ENCODE measurements at places on chromosomes 1 and 21.

DNA sequence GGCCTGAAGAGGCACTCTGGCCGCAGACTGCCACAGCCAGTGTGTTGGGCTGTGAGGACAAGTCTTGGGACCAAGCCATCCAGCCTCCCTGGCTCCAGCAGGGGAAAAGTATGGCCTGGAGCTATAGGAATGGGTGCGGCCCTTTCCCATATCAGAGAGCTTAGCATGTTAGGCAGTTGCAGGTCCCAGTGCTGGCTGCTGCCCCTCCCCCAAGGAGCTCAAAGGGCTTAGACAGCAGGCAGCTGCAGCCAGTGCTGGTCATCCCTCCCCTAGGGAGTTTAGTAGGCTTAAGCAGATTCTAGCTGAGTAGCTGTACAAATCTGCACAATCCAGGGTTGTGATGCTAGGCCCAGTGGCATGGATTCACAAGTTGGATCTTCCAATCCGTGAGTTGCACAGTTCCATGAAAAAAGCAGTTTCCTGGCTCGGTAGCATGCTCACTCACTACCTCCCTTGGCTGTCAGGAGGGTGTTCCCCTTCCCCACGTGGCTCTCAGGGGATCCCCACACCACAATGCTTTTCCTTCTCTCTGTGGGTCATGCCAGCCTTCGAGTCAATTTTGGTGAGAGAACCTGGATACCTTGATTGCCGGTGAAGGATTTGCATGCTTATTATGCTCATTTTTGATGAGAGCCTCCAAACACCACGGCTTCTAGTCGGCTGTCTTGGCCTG, 1490.8 kb downstream of the BRINP3 start:
- no peak for DNase-seq

DNA sequence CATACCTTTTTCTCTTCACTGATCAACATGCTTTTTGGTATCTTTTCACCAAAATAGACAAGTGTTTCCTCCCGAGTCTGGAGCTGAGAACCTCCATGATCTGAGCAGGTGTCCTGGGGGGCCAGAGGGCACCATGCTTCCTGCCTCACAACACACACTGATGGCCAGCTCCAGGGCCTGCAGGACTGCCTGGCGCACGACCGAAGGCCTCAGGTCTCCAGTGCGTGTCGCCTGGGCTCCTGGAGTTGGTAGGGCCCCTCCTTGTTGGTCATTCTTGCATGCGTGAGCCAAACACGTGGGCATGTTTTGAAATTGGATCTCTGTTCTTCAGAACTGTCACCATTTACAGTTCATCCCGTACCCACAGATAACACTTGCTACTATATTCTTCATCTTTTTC, 64.4 kb downstream of the SLC37A1 start:
- DNase-seq: no peak

GRCh38 chr1:53440633-53441032, 18.6 kb upstream of the DMRTB1 start:
- no peak for DNase-seq

GRCh38 chr1:236516929-236517704, 6.7 kb upstream of the LGALS8 start:
- DNase-seq: no peak

- DNase-seq: no peak
Measured at GRCh38 chr1:154384650-154385489, 20.3 kb upstream of the IL6R start.

DNA sequence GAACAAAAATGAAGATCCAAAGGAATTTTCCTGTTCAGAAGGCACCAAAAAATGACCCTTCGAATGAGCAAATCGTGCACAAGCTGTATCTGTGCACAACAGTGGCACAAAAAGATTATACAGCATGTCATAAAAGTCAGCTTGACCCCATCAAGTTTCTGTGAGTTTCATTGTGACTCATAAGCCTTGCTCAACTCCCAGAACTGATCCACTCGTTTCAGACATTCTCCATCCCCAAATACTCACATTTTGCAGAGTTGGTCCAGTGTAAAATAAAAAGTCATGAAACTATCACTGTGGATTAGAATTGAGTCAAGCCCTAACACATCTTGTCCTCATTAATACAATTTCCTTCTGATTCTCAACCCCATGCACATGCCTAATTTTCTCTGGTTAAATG, 174.7 kb upstream of the PKN2 start:
- no peak for DNase-seq

DNA sequence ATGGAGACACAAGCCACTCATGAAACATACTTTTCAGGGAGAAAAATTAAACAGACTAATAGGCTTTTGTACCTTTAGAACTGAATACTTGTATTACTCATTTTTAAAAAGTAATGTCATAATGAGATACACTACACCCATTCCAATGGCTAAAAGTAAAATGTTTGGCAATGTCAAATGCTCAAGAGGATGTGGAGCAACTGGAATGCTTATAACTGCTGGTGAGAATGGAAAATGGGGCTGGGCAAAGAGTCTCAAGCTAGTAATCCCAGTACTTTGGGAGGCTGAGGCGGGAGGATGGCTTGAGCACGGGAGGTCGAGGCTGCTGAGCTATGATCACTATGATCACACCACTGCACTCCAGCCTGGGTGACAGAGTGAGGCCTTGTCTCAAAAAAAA, 86.3 kb downstream of the NKAIN1 start:
- no peak for DNase-seq

DNA sequence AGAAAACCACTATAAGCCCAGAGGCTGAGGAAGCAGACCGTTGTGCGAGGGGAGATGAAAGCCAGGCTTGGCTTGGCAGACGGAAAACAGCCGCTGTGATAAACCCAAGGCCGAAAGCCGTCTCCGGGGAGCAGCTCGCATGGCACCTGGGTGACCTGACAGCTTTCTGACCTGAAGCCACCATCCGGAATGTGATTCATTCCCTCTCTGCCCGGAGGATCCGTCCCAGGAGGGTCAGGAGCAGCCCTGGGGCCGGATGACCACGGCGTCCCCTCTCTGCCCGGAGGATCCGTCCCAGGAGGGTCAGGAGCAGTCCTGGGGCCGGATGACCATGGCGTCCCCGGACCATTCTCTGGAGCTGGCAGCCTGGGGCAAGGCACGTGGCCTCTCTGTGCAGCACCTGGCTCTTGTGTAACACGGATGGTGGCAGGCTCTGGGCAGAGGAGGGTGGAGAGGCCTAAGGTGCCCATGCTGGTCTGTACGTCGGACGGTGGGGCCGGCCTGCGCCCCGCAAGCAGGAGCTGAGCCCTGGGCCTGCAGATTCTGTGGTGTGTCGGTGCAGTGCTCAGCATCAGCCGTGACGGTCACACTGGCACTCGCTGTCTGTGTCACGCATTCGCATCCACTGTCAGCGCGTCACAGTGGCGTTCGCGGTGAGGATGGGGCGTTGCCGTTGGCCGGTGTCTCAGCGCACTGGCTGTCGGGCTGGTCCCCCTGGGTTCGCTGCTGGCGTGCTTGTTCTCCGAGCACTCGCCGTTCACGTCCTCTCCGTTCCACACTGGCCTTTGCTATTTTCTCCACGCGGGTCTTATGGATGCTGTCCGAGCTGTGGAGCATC, 50.3 kb downstream of the SLX9 start:
- DNase-seq: no peak

DNA sequence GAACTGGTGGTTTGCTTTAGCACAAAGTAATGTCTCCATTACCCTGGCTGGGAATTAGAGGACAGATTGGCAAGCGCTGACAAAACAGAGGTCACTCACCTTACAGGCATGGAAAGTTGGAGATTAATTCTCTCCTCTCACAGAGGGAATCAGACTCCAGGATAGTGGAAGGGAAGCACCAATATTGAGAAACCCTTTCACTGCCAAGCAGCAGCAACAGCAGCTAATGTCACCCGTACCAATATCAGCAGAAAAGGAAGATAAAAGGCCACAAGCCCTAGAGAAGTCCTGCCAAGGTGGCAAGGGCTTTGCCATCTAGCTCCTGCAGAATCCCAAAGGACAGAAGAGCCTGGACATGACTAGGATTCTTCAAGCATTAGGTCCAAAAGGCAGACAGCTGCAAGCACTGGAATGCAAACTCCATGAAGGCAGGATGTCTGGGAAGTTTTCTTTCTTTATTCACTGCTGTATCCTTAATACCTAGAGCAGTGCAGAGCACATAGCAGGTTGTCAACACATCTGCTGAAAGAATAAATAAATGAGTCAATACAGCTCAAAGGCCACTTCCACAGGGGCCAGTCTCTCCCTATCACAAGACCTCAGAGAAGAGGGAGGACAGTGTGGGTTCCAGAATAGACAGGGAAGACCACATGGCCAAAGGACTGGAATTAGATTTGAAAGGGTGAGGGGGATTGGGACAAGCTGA, 57.2 kb downstream of the ERI3 start:
- no peak for DNase-seq

- DNase-seq: no peak
Measured at GRCh38 chr1:219906924-219907771, 21.2 kb downstream of the SLC30A10 start.

DNA sequence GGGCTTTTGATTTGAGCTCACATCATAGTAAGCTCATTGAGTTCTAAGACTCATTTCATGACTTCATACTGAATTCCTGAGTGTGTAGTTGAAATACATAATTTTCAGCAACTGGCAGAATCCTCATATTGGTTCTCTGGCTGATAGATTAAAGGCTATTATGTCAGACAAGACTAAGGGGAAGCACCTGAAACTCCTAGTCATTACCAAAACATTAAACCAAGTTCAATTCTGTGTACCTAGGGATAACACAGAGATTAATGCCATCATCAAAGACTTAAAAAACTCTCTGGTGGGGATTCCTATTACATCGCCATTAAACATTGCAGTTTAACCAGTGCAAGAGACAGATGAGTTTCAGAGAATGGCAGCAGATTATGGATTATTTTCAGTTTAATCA, 339.1 kb downstream of the PTPRC start:
- DNase-seq: no peak

DNA sequence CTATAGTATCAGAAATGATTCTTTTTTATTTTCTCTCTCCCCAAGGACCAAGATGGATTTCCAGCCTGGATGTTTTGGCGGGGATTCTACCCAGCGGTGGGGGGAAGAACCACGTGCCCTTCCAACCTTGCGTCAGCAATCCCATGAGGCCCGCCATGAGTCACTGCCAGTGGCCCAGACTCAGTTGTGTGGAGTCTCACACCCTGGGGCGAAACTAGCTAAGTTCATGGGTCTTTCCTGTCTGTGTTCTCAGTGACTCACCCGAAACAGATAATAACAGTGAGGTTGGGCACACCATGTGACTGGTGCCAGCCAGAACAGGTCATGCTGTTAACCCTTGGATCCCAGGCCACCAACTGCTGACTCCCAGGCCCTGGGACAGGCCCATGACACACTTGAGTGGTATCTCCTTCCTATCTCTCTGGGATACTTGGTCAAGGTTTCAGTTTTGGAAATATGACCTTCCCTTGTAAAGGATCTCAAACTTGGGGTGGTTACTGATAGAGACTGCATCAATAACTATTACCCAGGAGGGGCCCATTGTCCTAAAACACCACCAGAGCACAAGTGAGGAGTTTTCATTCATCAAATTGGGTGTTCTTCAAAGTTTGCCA, 98.0 kb upstream of the DUSP10 start:
- DNase-seq: peak; percentile 65

DNA sequence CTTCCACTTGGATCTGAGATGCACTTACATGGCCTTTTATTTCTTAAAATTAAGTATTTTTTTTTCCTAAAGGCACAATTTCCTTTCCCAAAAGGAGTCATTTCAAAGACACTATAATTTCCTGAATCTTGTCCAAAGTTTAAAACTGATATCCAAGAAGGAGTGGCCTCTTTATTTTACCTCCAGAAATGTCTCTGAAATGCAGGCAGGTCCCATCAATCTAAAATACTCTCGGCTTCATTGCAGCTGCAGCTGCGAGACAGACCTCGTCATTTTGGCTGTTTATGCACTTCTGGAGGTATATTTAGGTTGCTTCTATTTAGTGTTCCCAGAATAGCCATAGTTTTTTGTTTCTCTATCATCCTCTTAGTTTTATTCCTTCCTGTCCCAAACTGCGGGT, 172.7 kb upstream of the COA6 start:
- DNase-seq: no peak

GRCh38 chr1:1304331-1305299, 3.1 kb downstream of the ACAP3 start:
- DNase-seq: no peak

DNA sequence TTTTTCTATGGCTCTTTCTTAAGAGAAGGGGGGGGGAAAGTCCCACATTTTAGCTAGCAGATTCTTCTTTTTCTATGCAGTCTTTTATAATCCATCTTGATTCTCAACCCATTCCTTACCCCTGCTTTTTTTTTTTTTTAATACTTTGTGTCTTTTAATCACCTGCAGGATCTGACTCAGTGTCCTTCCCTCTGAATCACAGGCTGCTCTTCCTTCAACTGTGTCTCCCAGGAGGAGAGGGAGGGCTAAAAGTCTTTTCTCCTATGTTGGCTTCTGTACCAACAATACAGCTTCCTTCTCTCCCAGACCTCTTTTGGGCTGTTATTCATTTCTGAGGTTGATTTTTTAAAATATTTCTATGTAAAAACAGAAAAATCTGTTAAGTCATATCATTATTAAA, 686.2 kb downstream of the ADGRL2 start:
- DNase-seq: no peak

- DNase-seq: no peak
Measured at GRCh38 chr1:169588785-169589485, 2.7 kb upstream of the F5 start.

DNA sequence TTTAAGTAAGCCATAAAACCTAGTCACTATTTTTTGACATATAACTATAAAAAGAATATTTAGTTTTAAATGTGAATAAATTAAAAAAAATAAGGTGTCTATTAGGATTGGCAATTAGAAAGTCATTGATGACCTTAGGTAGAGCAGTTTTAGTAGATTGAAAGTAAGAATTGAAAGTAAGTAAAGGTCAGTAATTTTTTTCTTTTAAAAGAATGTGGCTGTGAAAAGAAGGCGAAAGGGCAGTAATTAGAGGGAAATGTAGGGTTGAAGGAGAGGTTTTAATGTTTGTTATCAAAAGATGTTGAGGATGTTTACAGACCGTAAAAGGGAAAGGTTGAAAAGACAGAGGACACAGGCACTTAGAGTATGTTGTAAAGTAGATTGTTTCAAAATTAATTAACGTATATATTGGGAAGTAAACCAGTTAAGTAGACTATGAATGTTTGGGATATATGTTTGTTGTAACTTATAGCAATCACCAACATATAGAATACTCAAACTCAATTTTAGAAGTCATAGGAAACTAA, 41.0 kb downstream of the ZFYVE9 start:
- DNase-seq: no peak

DNA sequence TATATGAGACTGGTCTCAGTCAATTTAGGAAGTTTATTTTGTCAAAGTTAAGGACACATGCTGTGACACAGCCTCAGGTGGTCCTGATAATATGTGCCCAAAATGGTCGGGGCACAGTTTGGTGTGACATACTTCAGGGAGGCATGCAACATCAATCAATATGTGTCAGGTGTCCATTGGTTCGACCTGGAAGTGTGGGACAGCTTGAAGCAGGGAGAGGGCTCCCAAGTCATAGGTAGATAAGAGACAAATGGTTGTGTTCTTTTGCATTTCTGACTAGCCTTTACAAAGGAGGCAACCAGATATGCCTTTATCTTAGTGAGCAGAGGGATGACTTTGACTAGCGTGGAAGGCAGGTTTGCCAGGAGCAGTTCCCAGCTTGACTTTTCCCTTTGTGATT, 4.5 kb upstream of the ERVH48-1 start:
- no peak for DNase-seq

- no peak for DNase-seq
Measured at GRCh38 chr21:31592963-31593560, 66.4 kb upstream of the SOD1 start.

- peak; percentile 74 for DNase-seq
Measured at GRCh38 chr1:154335025-154335714, 9.8 kb downstream of the ATP8B2 start.

- no peak for DNase-seq
Measured at GRCh38 chr1:227709451-227709850, 25.7 kb downstream of the JMJD4 start.

- no peak for DNase-seq
Measured at GRCh38 chr1:248094884-248095283, at the start of gene OR2L13. TSS of gene OR2L13 (plus strand) at chr1:248095184. CDS start at chr1:248099376, 4,192 bp downstream.
